Kidney tubule cell (primary cell): ENCODE measurements at places on chromosomes 2 and 18.

DNA sequence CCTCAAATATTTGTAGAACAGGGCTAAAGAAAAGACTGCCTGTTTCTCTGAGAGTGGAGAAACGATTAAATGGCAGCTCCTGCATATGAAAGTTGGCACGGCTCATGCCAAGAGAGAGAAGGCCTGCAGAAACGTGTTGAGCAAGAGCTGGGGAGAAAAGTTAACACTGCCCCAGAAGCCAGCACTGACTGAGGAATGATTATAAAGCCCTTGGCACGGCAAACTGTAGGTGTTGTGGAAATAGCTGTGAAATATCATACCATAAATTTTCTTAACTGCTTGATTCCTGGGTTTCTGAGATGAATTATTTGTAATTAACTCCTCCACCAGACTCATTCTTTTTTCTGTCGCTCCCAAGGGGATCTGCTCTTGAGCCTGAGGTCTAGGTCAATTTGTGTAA lies 4.3 kb downstream of the FRZB start:
- no peak for DNase-seq

GRCh38 chr18:9994026-9994570 lies 80.3 kb downstream of the VAPA start:
- DNase-seq = no peak

GRCh38 chr2:224008702-224009261 lies 30.3 kb downstream of the SERPINE2 start:
- no peak for DNase-seq

DNA sequence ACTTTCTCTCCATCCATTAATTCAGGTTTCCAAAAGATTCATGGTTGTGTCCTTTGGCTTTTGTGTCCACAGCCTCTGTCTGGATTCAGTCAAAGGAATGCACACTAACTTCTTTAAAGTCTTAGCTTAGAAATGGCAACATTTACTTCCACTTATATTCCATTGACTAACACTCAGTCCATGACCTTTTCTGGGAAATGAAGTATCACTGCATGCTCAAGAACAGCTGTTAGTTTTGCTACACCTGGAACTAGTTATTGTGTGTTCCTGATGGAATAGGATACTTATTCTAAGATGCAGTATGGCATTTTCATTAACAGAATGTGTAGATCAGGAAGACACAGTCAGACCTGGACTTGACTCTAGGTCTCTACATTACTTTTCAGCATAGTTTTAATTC lies 88.8 kb downstream of the KYNU start:
- DNase-seq = no peak
